ENCODE measurements at places on chromosomes 11 and 22.

DNA sequence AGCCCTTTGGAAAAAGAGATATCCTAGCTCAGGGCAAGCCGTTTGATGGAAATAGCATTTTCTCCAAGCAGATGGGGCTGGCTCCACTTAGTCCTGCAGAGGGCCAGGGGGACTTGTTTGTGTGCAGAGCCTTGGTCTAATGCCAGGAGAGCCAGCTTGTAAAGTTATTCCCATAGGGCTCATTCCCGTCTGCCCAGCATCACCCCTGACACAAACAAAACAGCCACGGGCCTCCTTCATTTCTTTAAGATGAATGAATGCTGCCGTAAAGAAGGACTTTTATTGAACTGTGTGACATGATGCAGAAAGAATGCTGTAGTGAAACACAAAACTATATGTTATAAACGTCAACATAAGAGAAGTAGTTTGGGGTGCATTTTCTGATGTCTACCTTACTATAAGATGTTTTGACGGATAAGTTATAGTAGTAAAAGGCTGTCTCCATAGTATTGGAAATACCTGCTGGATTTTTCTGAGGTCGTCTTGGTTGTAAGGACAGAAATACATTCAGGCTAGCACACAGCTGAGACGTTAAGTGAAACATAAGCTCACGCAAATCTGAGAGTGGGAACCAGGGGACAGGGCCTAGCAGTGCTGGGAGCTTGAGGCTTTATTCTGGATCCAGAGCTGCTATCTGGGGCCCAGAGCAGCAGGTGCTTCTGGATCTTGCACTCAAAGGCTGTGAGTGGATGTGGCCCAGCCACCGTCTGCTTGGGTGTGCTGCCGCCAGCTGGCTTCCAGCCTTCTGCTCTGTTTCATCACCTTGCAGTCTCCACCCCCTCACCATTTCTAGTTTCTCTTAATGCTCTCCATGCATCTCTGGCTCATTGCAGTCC, 53.3 kb downstream of the NCAM1 start:
- DNase-seq: no peak

DNA sequence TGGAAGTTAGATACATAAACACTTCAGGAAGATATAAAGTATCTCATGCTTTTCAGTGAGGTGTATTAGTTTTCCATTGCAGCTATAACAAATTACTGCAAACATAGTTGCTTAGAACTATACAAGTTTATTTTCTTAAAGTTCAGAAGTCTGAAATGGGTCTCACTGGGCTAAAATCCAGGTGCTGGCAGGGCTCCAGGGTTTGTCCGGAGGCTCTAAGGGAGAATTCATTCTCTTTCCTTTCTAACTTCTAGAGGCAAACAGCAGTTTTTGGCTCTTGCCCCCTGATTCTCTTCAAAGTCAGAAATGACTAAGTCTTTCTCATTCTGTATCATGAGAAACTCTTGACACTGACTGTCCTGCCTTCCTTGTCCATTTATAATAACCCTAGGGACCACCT, 138.8 kb downstream of the AASDHPPT start:
- DNase-seq: no peak

GRCh38 chr22:46042786-46043185, 65.8 kb upstream of the WNT7B start:
- no peak for DNase-seq

DNA sequence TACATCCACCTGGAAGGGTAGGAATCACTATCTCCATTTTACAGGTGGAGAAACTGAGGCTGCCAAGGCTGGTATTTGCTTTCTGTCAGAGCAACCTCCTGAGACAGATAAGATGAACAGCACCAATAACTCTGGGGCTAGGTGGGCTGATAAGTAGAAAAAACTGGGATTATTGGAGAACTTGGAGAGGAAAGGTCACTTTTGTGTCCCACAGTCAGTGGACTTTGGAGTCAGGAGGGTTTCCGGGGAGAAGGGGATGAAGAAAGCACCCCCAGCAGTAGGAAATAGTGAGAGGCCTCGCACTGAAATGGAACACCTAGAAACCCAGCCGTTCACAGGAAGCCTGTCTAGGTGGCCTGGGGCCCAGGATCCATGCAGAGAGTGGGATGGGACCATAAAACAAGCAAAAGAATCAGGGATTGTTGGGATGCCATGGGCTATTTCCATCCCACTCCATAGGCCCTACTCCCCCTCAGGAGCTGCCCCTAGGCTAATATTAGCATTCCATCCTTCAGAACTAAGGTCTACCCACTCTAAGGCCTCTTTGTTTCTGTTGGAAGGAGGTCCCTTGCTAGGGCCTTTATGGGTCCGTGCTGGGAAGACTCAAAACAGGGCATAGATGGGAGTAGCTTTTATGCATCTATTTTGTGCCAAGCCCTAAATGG, 31.0 kb upstream of the FCHSD2 start:
- no peak for DNase-seq

DNA sequence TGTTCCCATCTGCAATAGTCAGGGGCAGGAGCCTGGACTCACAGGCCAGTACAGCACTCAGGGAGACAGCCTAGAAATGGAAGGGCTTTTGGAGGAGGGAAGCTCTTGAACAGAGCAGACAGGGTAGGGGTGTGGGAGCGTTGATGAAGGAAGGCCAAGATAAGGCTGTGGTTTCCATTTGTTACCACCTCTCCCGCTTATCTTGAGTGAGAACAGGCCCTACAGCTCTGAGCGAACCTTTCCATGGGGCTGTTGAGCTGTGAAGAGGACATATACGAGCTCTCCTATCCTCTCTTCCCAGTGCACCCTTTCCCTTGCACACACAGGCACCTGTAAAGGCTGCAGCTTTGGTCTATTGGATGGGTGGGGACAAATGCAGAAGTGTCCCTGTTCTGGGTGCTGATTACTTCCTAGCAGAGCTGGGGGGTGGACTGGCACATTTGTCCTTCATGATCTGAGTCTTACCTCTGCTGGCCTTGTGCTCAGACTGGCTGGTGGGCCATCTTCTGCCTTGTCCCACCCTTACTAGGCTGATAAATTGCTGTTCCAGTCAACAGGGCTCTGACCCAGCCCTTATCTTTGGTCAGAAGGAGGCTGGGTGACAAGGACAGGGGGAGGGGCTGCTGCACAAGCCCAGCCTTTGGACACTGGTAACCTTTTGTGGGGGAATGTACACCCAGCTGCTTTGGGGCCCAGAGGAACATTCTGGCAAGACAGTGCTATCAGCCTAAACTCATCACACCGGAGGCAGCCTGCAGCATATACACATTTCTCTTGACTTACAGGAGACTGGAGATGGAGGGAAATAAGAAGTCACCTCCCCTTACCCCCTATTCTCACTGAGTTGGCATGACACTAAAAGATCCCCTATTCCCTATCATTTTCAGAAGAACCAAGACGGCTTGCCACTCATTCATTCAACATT, 80.1 kb upstream of the NNMT start:
- no peak for DNase-seq

GRCh38 chr11:92125321-92125720, 99.3 kb upstream of the FAT3 start:
- DNase-seq: peak; percentile 24

GRCh38 chr22:33921525-33922348, 1.5 kb upstream of the LARGE1 start:
- no peak for DNase-seq

GRCh38 chr11:2207773-2208621, 36.4 kb upstream of the TH start:
- DNase-seq: no peak

- DNase-seq: no peak
Measured at GRCh38 chr11:123753110-123753509, 1.2 kb downstream of the OR6X1 start.

DNA sequence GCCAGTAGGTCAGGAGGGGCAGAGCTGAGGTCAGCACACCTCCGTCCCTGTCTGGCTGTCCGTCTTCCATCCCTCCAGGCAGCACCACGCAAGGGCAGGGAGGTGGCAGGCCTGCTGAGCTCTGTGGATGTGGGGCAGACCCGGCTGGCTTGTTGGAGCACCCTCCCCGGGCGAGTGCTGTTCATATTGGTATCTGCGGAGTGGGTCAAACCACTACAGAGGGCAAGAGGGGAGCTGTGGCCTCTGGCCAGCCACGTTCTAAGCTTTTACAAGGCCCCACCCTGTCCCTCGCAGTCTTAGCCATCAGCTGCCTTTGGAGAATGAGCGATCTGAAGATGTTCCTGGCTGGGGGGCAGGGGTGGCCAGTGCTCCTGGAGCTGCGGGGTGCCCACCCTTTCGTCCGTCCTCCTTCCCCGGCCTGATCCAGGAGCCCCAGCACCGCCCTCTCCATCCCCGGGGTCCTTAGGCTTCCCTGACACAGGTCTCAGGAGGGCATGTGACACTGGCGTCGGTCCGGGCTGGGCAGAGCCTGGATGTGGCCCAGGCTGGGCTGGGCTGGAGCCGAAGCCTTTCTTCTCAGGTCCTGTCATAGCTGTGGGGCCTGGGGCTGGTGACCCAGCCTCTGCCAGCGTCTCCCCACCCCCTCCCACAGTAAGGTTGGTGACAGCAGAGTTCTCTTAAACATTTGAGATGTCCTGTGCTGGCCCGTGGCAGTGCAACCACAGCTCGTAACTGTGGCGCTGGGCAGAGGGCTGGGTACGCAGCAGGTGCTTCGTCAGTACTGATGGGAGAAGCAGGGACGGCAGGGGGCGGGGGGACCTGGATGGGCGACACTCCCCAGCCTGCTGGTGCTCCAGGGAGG, 31.7 kb upstream of the GRAMD4 start:
- DNase-seq: no peak

DNA sequence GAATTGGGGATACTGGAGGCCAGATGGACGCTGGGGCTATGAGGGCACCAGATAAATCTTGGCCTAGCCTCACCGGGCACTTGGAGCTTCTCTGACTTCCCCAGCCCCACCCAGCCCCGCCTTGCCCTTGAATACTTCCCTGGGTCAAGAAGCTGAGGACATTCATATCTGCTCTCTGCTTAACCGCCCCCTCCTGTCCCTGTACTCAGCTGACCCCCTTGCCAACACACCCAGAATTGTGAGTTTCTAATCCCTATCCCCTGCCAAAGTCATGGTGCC, 22.0 kb downstream of the FADS3 start:
- no peak for DNase-seq

- DNase-seq: no peak
Measured at GRCh38 chr11:11975201-11976092, 33.0 kb downstream of the DKK3 start.

GRCh38 chr22:45105281-45105702, 58.4 kb upstream of the NUP50 start:
- peak; percentile 90 for DNase-seq

- DNase-seq: no peak
Measured at GRCh38 chr22:47597041-47597440, 834.6 kb downstream of the TBC1D22A start.

DNA sequence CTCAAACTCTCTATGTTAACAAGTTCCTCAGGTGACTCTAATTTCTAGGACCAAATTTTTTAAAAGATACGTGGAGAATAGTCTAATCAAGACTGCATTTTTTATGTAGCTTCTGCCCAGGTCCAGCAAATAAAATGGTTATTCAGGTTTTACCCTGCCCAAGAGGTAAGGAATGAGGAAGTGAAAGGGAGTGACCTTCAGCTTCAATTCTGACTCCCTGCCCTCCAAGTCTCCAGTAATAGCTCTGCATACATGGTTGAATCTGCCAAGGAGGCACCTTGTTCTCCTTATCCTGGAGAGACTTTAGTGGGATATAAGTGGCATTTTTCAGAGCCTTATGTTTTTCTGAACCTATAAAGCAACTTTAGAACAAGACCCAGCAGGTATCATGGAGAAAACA, 15.5 kb downstream of the MUC15 start:
- no peak for DNase-seq

GRCh38 chr11:1157645-1158591, at the start of gene MUC5AC:
Gene MUC5AC (plus strand): TSS chr11:1157953. CDS start chr11:1158000, 47 bp downstream.
- DNase-seq: no peak

DNA sequence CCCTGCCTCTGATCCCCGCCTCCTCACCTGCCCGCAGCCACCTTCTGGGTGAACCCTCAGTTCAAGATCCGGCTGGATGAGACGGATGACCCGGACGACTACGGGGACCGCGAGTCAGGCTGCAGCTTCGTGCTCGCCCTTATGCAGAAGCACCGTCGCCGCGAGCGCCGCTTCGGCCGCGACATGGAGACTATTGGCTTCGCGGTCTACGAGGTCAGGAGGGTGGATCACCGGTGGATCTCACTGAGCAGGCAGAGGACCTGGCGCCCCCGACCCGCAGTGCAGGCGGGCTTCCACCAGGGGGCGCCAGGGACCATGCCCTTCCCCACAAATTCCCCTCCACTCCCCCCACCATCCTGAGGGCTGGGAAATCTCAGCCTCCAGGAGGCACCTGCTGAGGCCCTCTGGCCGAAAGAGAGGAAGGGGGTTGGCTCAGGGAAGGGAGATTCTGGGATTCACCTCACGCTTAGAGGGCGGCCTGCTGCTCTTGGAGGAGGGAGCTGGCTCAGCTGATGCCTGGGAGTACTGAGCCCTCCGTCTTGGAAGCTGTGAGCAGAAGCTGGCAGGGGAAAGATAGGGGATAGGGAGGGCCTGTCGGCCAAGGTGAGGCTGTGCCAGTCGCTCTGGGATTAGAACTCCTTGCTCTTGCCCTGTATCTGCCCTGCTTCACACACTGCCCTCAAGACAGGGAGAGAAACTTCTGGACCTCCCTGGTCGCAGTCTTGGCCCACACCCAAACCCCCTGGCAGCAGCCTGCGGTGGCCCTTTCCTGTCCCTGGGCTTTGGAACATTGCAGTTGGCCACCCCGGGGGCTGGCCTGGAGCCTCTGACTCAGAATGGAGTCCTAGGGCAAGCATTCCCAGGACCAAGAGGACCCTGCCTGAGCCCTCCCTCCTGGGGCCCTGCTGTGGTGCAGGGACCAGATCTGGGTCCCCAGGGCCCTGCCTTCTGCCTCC, 23.2 kb downstream of the CAPN1 start:
- DNase-seq: no peak
